Stimulated activated CD4-positive, alpha-beta T cell treated with anti-CD3 and anti-CD28 coated beads, TNF-alpha, amount 100 ng/mL, for 4 hours (primary cell): ENCODE measurements at places on chromosomes 11 and 22.

- no peak for DNase-seq
These were observed 37.6 kb downstream of the CLDN25 start for GRCh38 chr11:113817162-113817561.

- DNase-seq = no peak
These were observed 39.9 kb downstream of the PTPRJ start for GRCh38 chr11:48020092-48020755.

DNA sequence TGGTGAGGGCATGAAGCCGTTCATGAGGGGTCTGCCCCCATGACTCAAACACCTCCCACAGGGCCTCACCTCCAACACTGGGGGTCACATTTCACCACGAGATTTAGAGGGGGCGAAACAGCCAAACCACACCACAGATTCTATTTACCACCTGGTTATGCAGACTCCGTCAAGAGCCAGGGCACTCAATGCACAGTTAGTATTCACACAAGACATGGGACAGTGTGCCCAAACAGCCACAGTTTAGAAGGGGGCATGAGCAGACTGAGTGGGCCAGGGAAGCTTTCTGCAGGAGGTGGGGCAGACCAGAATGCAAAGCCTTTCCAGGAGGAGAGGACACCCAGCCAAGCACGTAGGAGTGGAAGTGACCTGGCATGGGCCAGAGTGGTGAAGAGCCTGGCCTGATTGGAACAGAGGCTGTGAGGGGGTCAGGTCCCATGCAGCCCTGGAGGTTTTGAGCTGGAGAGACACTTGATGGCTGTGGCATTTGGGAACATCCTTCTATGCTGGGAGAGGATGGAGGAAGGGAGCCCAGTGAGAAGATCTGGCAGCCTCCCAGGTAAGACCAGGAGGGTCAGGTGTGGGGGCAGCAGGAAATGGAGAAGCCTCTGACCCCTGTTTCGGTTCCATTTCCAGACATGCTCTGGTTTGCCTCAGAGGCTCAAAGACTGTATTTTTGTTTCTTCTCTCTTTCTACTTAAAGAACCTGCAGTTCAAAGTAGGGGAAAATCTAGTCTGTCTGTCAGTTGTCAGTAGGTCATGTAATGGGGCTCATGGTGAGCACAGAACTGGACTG lies 199.1 kb upstream of the NCAM1 start:
- DNase-seq = no peak

- DNase-seq = no peak
These were observed 39.6 kb downstream of the LIF start for GRCh38 chr22:30206944-30207343.
